ENCODE measurements at places on chromosomes 1 and 21.

DNA sequence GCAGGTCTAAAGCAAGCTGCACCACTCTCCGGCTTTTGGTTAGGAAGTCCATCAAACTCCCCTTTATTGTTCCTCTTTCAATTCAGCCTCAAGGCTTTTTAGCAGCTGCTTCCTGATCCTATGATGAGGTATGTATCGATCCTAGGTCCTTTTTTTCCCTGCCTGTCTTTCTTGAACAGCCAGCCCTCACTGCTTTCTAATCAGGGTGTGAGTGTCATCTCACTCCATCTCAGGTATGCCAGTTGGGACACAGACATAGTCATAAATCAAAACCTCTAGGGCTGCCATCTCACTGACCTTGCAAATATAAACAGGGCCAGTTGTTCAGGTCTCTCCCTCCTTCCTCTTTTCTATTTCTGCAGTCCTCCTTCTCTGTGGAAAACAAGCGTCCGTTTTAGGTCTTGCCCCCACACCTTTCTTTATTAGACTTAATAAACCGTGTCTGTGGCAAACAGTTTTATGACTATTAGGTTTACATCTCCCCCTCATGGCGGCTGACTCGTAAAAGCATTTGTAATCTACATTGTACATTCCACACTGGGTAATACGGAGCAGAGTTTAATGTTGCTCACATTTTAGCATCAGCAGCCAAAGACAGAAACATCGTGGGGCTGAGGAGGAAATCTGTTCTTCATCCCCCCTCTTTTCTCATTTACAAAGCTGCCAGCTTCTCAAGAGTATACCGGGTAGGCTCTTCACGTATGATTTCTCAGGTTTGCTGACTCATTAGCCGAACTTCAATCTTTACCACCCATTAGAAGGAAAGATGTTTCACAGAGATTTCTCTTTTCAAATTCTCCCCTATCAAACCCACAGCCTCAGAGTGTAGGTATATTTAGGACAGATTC, 11.6 kb downstream of the STYXL2 start:
- no peak for DNase-seq

DNA sequence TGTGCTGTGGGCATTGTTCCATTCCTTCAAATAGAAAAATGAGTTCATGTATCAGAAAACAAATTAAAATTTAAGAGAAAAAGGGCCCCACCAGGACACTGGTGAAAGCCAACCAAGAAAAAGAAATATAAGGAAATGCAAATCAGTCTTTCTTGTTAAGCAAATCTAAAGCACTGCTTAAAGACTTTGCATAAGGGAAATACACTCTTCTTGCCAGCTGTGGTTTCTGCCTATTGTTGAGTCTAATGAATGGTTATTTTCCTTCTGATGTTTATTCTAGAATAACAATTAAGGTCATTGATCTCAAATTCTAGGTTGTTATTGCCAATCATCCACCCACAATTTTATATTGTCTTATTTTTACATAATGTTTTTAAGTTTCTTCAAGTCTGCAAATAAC, 158.6 kb upstream of the SNX7 start:
- no peak for DNase-seq

GRCh38 chr1:178966312-178966711, 59.4 kb upstream of the FAM20B start:
- DNase-seq, result no peak

DNA sequence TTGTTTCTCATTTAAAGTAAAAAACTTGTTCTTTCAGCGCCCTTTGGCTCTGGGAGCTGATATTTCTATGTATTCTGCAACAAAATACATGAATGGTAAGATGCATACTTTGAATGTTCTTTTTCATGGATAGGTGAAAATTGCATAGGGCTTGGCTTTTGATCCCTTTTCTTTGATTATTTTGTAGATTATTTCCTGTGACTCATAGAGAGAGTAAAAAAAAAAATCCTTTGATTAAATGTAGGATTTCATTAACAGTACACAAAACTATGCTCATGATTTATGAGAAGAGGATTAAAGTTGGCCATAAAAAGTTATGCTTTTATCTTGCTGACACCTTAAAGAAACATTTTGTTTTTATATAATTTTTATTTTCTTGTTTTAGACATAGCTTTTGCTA, 18.7 kb downstream of the CTH start:
- no peak for DNase-seq

- no peak for DNase-seq
These were observed 231.2 kb downstream of the DSCAM start for GRCh38 chr21:40615505-40616376.

DNA sequence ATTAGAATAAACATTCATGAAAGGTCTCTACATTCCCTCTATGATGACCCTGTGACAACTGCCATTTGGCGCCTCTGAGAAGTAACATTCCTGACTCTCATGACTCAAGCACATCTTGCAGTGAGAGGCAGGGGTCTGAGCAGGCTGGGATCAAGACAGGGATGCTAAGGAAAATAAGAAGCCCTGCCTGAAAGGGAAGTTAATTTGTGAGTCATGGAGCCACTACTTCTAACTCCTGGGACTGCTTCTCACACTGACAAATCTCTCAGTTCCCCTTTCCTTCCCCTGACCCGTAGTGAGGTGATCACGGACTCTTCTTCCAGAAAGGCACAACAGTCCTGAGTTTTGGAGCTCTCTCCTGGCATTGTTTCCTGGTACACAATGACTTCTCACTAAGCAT, 231.9 kb downstream of the TNR start:
- DNase-seq, result no peak

- DNase-seq, result no peak
These were observed 42.6 kb downstream of the FAF1 start for GRCh38 chr1:50917138-50918137.

- DNase-seq, result no peak
These were observed 11.1 kb upstream of the TRIM63 start for GRCh38 chr1:26078286-26079177.

DNA sequence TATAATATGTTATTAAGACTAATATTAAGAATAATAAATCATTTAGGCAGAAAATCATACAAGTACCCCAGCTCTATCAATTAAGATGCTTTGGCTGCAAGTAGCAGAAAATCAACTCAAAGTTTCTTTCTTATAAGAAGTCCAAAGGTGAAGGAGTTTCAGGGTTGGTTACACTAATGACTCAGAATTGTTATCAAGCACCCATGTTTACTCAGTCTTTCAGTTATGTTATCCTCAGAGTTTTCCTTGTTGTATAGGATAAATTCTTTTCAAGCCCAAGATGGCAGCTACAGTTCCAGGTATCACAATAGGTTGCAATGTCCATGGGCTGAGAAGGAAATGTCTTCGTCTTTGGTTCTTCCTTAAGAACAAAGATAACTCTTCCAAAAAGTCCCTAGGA, 163.6 kb downstream of the TNFSF18 start:
- no peak for DNase-seq

DNA sequence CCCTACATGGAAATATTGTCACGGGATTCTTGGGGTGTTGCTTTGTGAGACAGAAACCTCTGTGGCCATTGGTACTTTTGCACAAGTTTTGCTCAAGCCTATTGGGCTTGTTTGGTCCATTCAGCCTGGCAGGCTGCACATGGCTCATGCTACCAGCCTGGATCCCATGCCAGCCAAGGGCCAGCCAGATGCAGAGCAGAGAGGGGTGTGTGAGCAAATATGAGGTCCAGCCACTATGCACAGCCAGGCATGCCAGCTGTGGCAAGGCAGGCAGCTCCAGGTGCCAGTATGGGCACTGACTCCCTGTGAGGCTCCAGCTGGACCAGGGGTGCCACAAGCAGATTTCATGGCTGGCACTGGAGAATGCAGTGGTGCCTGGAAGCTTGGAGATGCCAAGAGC, 6.7 kb upstream of the CHD1L start:
- DNase-seq, result no peak

- no peak for DNase-seq
These were observed 7.2 kb downstream of the KISS1 start for GRCh38 chr1:204188959-204189639.

DNA sequence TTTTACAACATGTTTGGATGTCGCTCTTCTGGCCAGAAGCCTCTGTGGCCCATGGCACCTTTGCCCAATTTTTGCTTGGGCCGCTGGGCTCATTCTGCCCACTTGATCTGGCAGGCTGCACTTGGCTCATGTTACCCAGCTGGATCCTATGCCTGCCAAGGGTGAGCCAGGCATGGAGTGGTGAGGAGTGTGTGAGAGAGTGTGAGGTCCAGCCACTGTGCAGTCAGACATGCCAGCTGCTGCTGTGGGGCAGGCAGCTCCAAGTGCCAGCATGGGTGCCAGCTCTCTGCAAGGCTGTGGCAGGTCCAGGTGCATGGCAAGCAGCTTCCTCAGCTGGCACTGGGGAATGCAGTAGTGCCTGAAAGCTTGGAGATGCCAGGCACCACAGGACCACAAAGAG, 71.0 kb downstream of the EBNA1BP2 start:
- no peak for DNase-seq

DNA sequence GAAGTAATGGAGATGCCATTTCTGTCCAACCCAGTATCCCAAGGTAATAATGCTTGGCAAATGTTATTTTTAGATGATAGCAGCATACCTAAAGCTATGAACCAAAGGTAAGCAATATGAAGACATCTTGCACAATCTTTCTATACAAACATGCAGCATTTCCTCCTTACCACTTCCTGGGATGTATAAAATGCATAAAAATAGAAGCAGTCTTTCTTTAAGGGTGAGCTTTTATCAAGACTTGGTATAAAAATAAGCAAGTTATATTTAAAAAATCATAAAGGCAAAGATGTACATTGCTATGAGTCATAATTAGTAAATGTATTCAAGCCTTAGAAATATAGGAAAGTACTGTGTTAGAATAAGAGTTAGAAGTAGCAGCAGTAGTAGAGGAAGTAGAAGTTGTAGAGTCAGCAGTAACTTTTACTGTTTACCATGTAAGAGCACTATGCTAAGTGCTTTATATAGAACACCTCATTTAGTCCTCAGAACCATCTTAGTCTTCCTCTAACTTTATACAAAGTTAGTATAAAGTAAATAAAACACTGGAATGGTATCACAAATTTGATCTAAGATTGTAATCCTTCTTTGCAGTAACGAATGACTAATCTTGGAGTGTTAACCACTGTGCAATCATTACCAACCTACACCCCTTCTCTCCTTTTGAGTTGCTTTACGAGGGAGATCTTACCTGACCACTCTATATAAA, 371.3 kb downstream of the VAV3 start:
- DNase-seq, result no peak

DNA sequence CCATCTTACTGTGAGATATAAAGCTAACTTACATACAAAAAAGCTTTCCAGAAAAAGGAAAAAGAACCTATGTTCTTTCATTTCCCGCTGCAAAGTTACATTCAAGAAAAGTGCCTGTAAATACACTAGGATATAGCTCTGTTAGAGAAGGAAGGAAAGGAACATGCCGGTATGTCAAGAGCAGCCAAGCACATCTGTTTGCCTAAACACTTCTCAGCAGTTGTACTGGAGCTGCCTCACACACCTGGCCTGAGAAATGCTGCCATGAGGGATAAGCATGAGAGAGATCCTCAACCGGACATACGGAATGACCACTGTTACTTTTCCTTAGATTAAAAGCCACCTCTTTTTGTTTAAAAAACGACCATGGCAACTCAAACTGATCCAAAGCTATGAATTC, 189.7 kb downstream of the RERE start:
- no peak for DNase-seq

- DNase-seq, result no peak
These were observed 285.6 kb downstream of the ASTN1 start for GRCh38 chr1:176878750-176879536.

DNA sequence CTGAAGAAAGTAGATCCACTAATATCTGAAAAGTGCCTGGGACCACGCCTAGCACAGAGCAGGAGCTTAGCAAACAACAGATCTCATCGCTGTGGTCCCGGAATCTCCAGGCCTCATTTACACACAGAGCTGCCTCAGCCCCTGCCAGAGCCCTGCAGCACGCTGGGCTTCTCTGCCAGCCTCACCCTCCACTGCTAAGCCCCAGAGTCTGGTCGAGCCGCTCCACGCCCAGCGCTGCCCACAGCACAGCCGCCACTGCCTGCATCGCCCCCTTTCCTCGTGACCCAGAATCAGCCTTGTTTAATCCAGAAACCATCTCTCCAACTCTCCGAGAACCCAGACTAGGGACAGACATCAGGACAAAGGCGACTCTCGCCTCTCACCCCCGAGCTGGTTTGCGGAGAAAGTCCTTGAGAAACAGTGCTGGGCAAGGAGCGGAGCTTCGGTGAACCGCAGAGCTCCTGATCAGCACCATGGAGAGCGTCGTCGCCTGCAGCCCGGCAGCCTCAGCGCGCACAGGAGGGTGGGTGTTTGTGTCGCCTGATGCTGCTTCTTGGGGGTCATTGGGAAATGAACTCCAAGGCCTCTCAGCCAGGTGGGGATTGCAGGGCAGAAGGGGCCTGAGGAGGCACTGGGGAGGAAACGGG, 145.1 kb downstream of the NPHP4 start:
- DNase-seq, result no peak

DNA sequence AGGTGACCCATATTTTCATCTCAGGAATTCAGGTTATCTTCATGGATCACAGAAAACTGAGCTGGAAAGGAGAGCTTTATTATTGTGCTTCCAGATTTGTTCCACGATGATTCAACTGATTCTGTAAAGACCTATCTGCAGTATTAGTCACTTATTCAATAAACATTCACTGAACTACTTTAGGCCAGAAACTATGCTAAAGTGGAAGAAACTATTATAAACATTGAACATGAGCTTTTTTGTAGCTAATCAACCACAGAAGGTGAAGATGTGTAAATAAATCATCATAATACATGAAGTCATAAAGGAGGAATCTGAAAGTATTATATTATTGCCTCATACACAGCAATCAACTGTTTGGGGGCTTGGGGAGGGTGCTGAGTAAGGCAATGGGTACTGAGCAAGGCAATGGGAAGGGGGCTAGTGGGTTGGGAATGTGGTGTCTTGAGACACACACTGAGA, 30.6 kb upstream of the EXO1 start:
- DNase-seq, result no peak

DNA sequence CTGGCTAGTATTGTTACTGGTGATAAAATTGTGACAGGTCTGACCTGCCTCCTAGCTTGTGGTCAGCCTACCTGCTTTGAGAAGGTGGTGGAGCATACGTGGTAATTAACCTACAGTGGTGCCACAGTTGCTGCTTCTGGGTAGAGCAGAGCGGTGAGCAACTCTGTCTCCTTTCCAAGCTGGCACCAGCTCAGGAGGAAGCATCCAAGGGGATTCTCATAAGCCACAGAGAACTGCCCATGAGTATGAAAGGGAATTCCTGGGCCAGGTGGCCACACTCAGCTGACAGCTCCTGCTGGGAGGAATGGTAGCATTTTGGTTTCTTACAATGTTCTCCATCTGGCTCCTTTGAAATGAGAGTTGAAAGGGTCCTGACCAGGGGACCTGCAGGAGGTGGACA, 39.4 kb downstream of the ATP2B4 start:
- no peak for DNase-seq

DNA sequence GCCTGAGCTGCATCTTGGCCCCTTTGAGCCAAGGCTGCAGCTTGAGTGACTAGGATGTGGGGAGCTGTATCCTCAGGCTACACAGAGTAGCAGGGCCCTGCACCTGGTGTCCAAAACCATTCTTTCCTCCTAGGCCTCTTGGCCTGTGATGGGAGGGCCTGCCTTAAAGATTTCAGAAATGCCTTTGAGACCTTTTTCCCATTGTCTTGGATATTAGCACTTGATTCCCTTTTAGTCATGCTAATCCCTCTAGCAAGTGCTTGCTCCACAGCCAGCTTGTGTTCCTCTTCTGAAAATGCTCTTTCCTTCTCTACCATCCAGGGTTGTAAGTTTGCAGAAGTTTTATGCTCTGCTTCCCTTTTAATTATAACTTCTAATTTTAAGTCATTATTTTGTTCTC, 21.7 kb upstream of the KIRREL1 start:
- no peak for DNase-seq

All from epithelial cell of proximal tubule (primary cell).